ENCODE measurements at places on chromosomes 6 and 20.

DNA sequence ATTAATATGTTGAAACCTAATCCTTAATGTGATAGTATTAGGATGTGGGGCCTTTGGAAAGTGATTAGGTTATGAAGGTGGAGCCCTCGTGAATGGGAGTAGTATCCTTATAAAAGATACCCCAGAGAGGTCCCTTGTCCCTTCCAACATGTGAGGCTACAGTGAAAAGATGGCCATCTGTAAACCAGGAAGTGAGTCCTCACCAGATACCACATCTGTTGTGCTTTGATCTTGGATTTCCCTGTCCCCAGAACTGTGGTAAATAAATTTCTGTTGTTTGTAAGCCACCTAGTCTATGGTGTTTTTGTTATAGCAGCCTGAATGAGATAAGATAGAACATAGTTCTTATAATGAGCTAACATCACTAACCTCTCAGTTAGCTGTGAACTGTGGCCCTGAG is 16.6 kb upstream of the CALHM6 start:
- no peak for DNase-seq

GRCh38 chr20:25372584-25373336 is 17.9 kb downstream of the ABHD12 start:
- DNase-seq, result no peak

DNA sequence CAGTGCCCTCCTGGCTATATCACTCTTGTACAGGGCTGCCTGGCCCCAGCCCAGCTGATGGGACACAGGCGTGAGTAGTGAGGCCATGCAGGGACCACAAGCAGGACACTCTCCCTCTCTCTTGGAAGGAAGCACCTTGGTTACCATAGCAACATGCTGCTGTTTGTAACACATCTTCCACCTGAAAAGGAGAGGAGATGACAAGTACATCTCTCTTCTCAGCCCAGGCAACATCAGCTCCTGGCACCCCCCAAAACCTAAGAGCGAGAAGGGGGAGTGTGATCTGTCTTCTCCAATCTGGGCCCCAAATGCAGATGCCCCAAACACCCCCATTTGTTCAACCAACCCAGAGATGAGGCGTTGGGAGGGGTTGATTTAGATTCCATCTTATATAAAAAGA is 49.9 kb downstream of the KCNB1 start:
- DNase-seq, result no peak

- DNase-seq, result no peak
Measured at GRCh38 chr6:56270812-56271441, 23.5 kb upstream of the COL21A1 start.

DNA sequence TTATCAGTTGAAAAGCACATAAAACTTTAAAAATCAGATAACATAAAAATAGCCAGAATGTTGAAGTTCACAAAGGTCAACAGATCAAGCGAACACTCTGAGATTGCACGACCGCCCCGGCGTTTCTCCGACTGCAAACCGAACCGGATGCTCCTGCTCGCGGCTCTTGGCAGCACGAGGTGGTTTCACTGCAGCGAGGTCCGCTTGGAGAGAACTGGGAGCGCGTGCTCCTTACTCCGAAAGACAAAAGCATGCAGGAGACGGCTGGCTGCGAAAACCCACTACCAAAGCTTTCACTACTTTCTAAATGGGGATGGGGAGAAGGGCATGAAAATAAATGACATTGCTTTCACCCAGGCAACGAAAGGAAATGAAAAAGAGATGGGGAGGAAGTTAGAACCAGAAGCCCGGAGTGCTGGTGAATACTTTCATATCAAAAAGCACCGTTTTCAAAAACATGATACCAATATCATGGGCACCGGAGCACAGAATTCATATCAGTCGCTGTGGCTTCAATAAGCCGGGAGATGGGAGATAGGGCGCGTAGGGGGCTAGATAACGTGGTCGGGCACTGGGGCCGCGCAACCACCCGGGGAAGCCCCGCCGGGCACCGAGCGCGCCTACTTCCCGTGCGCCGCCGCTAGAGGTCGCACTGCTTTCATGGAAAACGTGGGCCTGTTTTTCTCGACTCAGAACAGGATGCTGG is 8.3 kb upstream of the ANKRD60 start:
- DNase-seq, result peak; percentile 75

DNA sequence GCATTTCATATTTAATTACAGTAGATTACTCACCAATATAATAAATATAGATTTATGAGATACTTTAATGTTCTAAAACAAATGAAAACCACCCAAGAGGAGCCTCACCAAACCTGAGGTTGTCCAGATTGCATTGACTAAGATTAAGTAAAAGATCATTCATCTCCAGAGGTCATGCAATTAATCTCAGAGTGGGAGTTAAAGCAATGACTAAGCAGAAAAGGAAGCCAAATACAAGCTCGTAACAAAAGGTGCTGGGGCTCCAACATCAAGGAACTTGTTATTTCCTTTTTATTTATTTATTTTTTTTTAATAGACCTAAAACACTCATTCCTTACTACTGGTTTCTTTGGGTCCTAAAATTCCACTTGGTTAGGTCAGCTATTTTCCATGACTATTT is 57.7 kb downstream of the RSPO3 start:
- no peak for DNase-seq

DNA sequence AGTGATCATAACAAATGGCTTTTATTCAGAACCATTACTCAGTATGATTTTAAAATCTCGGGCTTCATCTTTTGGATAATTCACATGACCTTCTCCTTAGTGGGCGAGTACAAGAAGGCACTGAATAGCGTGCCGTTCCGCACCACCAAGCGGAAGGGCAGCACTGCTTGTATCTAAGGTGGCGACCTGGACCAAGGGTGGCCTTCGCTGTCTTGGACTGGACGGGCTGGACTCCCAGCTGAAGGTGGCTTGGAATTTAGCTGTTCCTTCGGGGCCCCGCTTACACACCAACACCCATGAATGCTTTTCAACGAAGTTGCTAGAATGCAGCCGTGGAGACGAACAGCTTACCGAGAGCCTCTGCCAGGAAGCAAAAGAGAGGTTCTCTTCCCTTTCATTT is 168.6 kb upstream of the AGPAT4 start:
- DNase-seq, result no peak

GRCh38 chr6:152379423-152379822 is 257.7 kb downstream of the SYNE1 start:
- no peak for DNase-seq

Data from activated naive CD4-positive, alpha-beta T cell (primary cell).